Right kidney (tissue), 9 donors: ENCODE measurements at places on chromosomes 2 and 18.

GRCh38 chr2:105143467-105144151 lies 97.9 kb upstream of the GPR45 start:
- DNase-seq, result peak; percentile 73

- DNase-seq, result peak; percentile 20
Observed at GRCh38 chr18:3411854-3412268, 38.1 kb upstream of the TGIF1 start.

DNA sequence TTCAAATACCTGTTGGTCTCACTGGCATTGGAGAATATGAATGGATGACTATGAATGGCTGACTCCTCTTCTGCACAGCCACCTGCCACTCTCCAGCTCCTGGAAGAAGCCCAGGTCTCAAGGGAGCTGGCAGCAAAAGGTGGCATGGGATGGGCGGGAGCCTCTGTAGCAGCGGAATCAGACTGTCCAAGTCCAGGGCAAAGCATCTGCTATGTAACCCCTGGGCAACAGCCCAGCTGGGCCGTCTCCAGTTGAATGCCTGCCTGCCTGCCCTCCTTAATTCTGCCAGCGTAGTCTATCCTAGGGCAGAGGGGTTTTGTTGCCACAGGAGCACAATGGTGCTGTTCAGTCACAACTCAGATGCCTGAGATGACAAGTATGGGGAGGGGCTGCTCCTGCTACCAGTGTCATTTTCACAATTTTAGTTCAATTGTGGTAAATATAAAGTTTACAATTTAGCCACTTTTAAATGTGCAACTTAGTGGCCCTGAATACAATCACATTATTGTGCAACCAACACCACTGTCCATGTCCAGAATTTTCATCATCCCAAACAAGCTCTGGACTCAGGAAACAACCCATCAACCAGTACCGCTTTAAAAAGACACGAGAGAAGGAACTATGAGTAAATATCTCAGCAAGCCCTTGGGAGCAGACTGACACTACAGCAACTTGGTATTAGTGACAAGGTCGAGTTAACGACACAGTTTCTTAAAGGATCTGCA lies 115.2 kb downstream of the MYO5B start:
- no peak for DNase-seq

- DNase-seq, result no peak
Observed at GRCh38 chr2:141654311-141654710, 476.5 kb downstream of the LRP1B start.
